ENCODE measurements at places on chromosomes 5 and 9.

DNA sequence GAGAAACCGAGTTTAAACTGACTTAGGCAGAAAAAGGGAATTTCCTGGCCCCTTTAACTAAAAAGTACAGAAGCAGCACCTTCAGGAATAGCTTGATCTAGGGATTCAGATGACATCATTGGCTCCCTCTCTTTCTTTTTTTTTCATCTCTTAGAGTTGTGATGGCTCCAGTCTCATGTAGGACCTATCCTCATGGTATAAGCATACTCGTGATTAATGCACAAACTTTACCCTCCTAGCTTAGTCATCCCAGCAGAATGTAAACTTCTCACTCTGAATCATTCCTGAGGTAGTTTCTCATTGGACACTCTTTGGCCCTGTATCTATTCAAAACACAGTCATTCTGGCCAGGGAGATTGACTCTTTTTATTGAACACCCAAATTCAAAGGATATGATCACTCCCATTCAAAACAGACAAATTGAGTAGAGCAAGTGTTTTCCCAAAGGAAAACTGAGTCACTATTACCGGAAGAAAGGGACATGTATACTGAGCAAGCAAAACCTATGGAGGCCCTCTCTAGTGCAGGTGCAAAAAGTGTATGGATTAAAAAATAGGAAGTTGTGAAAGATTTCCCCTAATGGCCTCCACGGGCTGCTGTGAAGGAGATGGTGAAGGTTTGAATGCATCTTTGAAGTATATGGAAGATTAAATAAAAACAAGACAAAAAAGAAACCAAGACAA is 27.6 kb upstream of the SMIM23 start:
- no peak for DNase-seq

GRCh38 chr5:4576908-4577307 is 563.2 kb upstream of the ADAMTS16 start:
- no peak for DNase-seq

DNA sequence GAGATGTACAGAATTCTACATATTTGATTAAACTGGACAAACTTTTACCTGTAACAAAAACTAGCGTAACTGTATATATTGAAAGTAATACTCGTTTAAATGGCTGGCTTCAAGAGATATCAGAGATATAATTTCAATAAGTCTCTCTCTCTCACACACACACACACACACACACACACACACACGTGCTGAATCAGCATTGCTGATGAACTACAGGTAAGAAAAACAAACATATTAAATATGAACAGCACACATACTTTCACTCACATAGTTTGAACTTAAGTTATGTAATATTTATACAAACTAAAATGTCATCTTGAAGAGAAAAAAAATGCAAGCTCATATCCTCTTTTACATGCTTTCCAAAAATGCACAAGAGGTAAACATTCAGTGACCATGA is 145.4 kb downstream of the BNC2 start:
- DNase-seq: no peak

GRCh38 chr5:138370537-138370936 is 18.1 kb downstream of the KDM3B start:
- no peak for DNase-seq

- no peak for DNase-seq
Measured at GRCh38 chr5:139091439-139092156, 106.6 kb downstream of the SIL1 start.

DNA sequence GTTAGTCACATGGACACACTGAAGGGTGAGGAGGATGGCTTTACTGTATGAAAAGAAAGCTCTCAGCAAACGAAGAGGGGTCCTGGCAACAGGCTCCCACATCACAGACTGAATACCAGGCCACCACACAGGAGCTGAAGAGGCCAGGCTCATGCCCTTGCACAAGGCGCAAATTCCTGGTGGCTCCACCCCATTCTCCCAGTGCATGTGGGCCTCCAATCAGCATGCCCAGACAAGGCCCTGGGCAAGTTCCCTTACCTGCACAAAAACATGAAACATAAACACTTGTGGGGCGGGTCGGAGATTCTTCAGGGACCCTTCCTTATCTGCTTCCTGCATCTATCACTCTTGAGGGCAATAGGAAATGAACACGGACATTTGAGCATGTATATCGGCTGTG is 935.8 kb upstream of the EDIL3 start:
- no peak for DNase-seq

- no peak for DNase-seq
Measured at GRCh38 chr9:117414220-117414905, 494 bp downstream of the ASTN2 start.

DNA sequence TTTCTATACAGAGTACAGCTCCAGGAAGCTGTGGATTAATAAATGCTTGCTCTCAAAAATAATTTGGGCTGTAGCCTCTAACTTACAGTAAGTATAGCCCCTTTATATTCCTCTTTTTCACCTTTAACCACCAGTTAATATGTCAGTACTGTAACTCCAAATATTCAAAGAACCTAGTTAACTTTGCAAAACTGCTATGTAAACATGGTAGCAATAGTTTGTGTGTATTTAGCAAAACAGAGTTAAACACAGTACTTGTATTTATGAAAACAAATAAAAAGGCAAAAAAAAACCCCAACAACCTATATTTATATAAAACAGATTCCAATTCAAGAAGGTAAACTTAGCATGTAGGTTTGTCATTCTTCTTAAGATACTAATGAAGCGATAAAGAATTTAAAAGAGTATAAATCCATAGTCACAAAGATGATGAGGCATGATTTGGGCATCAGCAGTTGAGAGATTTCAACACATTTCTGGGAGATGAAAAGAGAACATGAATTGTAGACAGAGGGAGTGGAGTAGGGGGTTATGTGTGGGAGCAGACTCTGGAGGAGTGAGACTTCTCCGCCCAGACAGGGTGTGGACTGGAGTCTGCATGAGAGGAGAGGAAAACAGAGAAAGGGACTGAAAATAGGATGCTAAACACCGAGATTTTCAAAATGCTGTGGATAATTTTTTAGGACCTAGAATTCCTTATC is 47.0 kb upstream of the F2RL1 start:
- DNase-seq: no peak

DNA sequence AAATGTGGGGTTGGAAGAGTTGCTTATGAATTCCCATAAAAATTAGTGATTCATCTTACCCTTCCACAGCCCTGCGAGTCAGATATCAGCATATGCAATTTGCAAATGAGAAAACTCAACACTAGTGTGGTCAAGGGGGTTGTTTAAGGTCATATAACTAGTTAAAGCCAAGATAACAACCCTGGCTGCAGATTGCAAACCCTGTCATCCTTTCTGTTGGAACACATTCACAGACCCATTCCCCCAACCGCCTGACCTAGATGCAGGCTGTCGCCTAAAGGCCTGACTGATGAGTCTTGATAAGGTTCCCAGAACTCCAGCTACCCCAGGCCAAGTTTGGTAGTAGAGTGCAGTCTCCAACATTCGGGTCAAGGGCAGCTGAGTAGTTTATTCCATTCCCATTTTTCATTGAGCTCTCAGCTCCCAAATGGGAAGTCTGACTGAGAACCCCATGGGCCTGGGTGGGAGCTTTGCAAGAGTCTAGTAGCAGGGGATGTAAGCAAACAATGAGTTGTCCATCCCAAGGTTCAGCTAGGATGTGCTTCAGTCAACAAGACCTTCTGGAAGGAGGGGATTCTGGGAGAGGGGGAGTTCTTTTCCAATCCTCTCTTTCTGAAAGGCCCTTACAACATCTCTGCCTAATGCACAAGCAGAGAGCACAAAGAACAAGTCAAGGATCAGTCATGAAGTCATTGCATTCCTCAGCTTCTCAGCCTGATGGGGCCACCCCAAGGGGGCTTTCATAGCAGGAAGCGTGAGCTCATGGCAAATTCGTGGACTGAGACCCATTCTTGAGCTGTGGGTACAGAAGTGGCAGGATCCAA is 40.3 kb downstream of the ADAM19 start:
- no peak for DNase-seq

DNA sequence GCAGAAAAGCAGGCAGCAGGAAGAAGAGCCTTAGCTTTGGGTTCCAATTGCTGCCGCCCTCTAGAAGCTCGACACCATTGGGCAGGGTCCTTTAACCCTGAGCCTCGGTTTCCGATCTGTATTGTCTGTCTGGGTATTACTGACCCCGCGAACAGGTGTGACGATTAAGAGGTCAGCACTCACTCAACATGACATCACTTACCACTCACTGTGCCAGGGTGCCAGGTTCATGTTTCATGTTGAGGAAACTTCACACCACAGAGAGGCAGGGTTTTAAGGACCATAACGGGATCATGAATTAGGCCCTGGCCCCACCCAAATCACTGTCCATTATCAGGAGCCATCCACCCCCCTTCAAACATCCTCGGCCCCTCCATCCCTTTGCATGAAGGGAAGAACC is 75.5 kb downstream of the GPR21 start:
- no peak for DNase-seq

DNA sequence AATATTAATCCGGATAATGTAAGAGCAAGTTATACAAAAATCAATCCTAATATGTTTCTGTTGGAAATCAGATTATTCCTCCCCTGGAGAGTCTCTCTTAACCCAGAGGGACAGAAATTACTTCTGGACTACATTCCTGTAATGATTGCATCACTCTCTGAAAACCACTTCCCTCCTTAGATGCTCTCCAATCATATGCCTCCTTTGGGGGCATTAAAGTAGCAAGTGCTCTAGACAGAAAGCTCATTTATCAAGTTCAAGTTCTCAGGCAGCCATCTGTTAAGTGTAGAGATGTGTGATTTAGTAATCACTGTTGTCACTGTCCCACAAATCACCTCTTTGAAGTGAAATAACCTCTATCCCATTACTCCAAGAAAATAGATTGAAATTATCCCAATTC is 247.1 kb downstream of the SLCO4C1 start:
- DNase-seq: no peak

- no peak for DNase-seq
Measured at GRCh38 chr5:79050498-79050897, 19.0 kb downstream of the DMGDH start.

- DNase-seq: no peak
Measured at GRCh38 chr5:134439210-134439654, 27.6 kb upstream of the CDKN2AIPNL start.

DNA sequence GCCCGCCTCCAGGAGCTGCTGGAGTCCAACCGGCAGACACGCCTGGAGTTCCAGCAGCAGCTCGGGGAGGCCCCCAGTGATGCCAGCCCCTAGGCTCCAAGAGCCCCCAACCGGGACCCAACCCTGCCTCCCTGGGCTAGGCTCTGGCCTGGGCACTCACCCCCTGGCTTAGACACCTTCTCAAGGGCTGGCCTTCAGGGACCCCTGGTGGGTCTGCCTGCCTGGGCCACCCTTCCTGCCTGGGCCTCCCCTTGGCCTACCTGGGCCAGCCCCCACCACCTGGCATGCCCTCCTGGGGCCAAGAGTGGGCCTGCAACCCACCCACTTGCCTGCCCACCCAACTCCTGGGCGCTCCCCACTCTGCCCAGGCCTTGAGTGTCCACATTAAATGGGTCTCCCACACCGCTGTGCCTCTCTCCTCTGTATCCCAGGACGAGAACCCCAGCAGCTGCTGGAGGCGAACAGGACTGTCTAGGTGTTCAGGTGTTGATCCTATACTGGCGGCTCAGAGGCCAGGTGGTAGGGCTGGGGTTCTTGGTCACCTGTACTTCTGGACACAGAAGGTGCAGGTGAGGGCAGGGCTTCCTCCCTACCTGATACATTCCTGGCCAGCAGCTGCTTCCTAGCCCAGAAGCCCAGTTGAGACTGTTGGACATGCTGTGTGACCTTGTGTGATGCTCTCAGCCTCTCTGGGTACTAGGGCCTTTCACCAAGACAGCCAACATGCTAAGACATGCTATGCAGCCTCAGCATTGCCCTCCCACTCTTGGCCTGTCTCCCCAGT is 3.6 kb downstream of the BBLN start:
- DNase-seq: no peak

- no peak for DNase-seq
Measured at GRCh38 chr9:113537229-113537810, 73.8 kb downstream of the RGS3 start.

DNA sequence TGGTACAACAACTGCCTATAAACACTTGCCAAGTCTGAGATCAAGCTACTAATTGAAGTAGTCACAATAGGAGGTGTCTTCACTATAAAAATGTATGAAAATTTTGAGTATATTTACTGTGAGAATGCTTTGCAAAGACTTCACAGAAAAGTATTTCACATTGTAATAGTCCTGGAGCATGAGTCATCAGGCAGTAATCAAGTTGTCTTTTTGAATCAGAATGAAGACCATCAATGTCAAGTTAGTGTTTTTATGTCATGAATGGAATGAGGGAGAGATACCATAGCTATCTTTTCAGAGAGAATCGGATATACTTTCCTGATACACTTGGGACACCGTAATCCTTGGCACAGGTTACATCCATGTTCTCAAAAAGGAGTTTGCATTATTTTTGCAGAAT is 466.9 kb upstream of the ARRDC3 start:
- no peak for DNase-seq

DNA sequence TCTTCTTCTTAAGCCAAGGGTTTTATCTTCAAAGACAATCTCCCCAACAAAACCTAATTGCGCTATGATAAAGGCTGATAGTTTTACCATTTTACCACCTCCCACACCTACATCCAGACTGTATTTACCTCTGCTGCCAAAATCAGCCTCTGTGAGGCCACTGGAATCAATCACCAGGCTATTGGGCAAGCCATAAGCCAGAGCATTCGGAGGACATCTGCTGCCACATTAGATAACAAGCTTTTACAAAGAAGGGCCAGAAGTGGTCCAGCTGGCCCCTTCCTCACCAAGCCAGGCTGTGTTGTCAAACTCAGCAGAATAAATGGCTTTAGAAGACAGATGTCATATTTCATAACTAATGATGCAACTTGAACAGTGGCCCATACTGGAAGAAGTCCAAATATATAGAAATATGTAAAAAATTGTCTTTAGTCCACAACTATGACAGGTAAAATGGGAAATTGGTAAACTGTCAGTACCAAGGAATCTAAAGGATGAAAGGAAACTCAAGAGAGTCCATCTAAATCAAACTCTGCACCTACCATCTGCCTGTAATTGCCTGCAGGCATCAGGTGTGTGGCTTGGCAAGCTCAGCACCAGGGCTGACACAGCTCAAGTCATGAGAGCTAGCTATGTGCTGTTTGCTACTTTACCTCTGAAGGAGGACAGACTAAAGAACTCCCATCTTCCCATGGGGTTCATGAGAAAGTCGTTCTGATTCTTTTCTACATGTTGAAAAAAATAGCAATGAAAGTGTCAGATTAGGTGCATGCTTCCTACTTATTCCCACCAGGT is 16.1 kb downstream of the SLC45A2 start:
- DNase-seq: no peak

GRCh38 chr5:50744776-50745175 is 78.3 kb downstream of the PARP8 start:
- no peak for DNase-seq

DNA sequence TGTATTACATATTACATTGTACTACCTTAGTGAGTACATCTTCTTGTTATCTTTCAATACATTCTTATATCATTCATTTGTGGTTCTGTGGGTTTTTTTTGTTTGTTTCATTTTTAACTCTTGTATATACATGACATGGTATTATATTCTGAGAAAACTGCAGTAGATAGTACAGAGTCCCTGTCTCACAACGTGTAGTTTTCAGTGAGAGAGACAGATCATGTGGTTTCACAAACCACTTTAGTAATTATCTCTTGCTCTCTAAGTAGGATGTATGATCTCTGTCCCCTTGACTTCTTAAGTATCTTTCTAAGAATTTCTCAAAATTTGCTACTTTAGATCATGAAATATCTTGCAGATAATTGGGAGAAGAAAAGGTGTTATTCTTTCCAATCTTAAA is 745.9 kb upstream of the CDH9 start:
- no peak for DNase-seq

All from activated T-cell treated with anti-CD3 and anti-CD28 coated beads, Interleukin-2, amount 50 U/mL, for 1 hour (primary cell).